ENCODE measurements at places on chromosomes 6 and 20. TPM values are rescaled to one million over a fixed set of nuclear protein-coding genes. Genes with fewer than 3 reads are reported as not detected.

Gene PPP1R16B
- under 0.01 TPM for total RNA-seq

Gene NPBWR2
- total RNA-seq: not detected

Gene BANF2
- not detected for total RNA-seq

Gene DLL1
- 0.15 TPM for total RNA-seq

Gene PI16
- not detected for total RNA-seq

Gene NT5E
- total RNA-seq: 428 TPM

Gene HLA-DQB1
- total RNA-seq: not detected

Gene RBBP8NL
- not detected for total RNA-seq

Gene SLC22A3
- total RNA-seq: 0.58 TPM

Gene SLC17A3
- not detected for total RNA-seq

Gene POU3F2
- not detected for total RNA-seq

Gene RUNX2
- 4.5 TPM for total RNA-seq

Gene BTN1A1
- not detected for total RNA-seq

Gene GABRR1
- not detected for total RNA-seq

Gene PRL
- total RNA-seq: not detected

Gene APCDD1L
- 17.5 TPM for total RNA-seq

Gene DOK5
- 27.5 TPM for total RNA-seq

Gene TGM3
- total RNA-seq: under 0.01 TPM

Gene RNF144B
- total RNA-seq: 1.2 TPM

Gene STMN3
- total RNA-seq: 36.7 TPM

Gene IL17A
- not detected for total RNA-seq
